ENCODE measurements at places on chromosomes 6 and 20.

DNA sequence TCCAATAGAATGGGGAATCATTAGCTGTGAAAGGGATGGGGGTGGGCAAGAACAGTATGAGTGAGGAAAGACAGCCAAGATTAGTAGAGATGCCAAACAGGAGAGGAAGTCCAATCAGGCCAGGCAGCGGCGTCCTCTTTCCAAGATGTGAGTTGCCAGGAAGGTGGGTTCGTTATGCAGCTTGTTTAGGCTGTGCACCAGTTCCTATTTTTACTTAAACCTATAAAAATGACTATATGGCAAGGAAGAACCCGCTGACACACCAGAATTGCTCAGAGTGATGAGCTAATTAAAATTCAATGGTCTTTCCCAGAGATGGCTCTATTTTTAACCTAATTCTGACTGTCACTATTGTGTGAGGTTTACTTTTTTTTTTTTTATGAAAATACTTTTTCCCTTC lies 88.2 kb downstream of the SLC22A23 start:
- no peak for DNase-seq

DNA sequence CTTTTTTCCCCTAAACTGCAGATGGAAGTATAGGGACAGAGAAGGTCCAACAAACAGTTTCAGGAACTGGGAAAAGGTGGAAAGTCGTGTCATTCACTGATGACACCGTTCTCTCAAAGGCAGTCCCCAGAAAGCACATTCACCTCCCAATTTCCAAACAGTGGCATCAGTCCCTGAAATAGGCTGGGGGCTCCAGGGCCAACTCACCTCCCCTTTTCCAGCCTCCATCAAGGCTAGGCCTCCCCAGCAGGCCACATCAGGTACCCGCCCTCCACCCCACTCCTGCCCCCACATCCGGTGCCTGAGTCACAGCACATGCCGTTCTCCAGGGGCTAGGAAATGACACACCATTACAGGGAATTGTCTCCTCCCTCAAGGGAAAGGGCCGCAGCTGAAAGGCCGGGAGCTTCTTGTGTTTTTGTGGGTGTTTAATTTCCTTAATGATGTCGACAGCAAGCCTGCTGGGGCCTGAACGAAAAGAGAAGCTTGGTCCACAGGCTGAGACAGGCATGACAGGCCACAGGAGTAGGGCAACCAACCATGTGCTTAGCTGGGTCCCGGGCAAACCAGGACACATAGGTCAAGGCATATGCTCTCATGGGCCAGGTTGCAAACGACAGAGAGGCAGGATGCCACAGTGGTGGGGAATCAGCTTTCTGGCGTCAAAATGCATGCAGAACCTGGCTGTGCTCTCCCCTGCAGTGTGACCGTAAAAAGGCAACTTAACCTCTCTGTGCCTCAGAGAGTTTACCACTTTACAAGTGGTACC lies 39.2 kb downstream of the ZMYND8 start:
- DNase-seq: peak; percentile 81

- DNase-seq: no peak
Measured at GRCh38 chr6:5095236-5095635, 10.1 kb downstream of the PPP1R3G start.

DNA sequence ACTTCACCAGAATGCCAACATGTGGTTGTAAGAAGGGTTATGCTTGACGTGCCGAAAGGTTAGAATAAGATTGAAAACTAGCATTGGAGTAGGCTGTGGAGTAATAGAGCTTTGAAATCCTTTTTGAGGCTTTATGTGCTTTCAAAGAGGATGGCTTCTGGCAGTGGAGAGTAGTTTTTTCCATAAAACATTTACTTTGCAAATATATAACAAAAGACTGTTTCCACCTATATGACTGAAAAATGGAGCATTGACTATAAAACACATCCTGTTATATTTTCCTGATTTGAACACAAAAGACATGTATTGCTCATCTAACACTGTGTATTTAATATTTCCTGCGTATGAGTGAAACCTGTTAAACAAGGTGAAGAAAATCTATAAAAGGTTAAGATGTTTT lies 38.8 kb downstream of the ZFAND3 start:
- DNase-seq: no peak

DNA sequence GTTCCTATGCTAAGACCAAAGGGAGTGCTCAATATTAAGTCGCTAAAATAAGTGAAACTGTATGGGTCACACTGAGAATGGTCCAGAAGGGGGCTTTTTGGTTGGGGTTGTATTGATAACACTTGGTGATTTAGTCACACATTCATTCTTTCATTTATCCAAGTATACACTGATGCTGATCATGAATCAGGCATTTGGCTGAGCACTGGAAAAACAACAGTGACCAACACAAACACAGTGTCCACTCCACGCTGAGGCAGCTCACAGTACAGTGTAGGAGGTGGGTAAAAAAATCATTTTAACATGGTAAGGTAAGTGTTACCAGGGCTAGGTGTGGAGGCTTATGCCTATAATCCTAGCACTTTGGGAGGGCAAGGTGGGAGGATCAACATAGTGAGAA lies 9.2 kb upstream of the FAM83C start:
- DNase-seq: no peak

All from activated CD4-positive, alpha-beta memory T cell treated with anti-CD3 and anti-CD28 coated beads for 36 hours (primary cell).